Putamen (tissue), 1 donor: ENCODE measurements at places on chromosomes 3 and 15.

DNA sequence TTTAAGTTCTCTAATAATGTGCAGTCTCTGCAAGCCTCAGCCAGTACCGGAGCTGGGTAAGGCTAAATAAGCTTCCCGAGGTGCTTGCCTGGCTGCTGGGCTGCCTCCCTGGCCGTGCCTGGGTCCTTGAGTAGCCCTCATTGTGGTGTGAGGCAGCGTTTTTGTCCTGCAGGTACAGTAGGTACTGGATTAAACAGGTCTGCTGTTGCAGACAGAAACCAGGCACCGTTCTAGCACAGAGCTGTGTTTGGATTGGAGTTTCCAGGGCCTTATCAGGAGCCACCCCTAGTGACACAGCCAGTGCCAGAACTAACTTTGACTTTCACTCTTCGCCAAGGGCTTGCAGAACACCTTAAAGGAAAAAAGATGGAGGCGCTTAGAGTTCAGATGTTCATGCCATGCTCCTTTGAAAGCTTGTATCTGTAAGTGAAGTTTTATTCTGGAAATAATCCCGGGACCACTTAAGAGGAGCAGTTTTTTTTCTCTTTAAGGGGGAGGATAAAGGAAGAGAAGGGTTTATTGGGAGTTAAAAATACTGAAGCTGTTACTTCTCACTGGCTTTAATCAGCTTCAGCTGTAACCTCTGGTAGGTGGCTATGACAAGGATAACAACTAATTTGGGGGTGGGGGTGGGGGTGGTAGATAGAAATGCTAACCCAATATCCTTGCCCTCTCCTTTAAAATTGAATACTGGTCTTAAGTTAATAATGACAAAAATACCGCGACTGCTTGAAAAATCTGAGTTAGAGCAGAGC is 126.8 kb downstream of the MITF start:
- peak; percentile 73 for DNase-seq

DNA sequence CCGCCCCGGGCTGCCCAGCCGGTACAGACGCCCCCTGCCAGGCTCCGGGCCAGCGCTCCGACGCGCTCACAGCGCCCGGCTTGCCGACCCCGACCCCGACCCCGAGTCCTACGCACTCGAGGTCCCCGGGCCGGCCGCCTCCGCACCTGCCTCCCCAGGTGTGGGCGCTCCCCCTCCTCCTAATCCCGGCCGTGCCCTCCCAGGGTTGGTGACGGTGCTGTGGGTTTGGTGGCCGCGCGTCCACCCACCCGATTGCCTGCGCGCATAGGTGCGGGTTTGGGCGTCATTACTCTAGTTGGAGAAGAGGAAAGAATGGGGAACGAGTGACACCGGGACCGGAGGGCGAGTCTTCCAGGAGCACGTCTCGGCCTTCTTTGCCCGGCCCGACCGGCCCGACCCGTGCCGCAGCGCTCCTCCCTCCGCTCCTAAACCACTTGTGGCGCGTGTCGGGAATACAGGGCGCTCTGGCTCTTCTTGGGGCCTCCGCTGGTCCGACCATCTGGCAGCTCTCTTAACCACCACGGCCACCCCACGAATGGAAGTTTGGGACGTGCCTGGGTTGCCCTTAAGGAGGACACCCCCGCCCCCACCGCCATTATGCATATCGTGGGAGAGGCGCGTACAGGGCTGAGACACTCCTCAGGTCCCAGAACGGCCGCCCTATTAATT is 810 bp upstream of the THRB start:
- peak; percentile 34 for DNase-seq

DNA sequence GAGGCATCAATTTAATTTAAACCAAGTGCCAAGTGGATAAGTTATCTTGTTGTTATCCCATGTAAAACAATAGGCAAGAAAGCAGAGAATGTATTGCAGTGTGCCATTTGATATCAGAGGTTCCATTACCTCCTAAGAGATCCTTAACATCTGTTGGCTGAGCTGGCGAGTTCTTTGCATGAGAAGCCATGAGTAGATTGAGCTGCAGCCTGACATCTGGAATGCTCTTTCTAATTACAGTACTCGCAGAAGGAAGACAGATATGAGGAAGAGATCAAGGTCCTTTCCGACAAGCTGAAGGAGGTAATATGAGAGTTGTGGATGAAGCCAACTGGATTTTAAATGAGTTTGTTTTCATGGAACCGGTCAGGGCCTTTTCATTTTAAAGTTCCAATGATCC is 19.4 kb downstream of the TPM1 start:
- DNase-seq, result no peak

GRCh38 chr15:92801774-92802464 is 98.2 kb upstream of the CHD2 start:
- no peak for DNase-seq

GRCh38 chr3:45807133-45807532 is 10.8 kb upstream of the SLC6A20 start:
- DNase-seq, result no peak

- no peak for DNase-seq
Measured at GRCh38 chr3:129749692-129750091, 143.2 kb upstream of the PLXND1 start.

DNA sequence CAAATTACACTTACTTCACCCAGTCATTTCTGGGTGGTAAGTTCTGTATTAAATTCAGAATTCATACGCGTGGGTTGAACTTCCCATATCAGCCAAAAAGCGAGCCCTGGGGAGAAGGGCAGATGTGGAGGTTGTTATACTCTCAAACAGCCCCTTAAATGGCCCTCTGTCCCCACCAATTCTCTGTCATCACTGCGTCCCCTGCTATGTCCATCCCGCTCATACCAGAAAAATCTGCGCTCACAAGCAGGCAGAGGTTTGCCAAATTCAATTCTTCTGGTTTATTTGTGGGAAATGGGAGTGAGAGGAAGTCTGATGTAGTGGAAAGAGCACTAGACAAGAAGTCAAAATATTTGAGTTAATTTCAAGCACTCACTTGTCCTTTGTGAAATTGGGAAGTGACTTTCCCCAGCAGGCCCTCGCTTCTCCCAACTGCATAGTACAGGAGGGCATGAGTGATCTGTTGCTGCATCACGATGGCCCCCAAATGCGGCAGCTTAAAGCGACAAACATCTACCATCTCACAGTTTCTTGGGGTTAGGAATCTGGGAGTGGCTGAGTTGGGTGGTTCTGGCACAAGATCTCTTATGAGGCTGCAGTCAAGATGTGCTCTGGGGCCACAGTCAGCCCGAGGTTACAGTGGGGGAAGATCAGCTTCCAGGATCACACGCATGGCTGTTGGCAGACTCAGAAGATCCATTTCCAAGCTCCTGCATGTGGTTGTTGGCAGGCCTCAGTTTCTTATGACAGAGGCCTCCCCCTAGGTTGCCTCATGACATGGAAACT is 67.7 kb downstream of the CPN2 start:
- DNase-seq, result no peak

GRCh38 chr3:136283627-136284026 is 33.5 kb downstream of the PCCB start:
- DNase-seq, result no peak

GRCh38 chr3:136404056-136404455 is 153.9 kb downstream of the PCCB start:
- DNase-seq, result no peak

GRCh38 chr3:195899701-195900435 is 8.5 kb downstream of the TNK2 start:
- no peak for DNase-seq

- DNase-seq, result no peak
Measured at GRCh38 chr15:92719021-92719420, 63.4 kb upstream of the FAM174B start.

DNA sequence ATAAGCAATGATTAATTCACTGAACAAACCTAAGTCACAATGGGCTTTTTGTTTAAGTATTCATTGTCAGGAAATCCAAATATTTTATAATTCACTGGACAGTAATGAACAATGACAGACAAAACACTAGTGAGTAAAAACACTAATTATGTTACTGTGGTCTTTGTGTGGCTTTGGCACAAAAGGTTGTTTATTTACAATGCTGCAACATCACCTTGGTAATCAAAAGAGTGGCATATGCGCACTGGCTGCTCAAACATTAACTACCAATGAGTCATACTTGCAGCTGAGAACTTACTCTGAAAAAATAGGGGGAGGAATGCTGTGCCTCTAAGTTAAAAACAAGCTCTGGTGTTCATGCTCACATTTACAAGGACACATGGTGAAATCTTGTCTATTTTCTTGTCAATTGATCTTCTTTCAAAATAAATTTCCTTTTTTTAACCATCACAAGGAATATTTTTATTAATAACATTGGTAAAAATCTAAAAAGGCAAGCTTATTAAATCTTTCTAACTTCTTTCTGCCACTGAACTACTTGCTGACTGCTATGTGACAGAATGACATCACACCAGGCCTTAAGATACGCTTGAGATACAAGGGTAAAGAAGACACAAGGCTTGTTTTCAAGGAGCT is 85.2 kb upstream of the PPIB start:
- DNase-seq, result peak; percentile 41

DNA sequence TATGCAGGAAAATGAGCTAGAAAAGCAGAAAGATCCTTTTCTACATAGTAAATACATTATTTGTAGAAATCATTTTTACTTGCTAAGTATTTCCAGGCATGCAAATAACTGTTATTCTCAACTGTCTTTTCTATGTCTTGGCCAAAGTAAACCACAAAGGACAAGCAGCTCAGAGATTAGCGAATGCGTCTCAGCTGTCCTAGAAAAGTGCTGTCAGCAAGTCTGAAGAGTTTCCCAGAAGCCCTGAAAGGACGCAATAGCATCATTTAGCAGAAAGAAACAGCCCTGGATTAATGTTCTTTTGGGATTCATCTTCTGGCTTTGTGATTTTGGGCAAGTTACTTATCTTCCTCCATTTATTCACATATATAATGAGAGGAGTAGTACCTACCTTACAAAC is 100.3 kb downstream of the ZIC1 start:
- DNase-seq, result no peak

DNA sequence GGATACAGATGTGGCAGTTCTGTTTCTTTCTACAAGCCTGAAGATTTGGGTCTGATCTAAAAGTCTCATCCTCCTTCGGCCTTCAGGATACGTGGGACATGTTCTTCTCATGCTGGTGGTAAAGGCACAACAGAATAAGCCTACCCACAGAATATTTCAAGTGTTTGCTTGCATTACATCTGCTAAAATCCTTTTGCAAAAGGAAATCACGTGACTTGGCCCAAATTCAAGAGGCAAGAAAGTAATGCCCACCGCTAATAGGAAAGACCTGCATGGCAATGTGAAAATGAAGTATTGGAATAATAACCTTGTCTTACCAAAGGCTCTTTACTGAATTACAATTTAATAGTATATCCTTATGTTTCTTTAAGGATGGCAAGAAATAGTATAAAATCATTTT is 439.9 kb upstream of the TGFBR2 start:
- DNase-seq, result no peak

GRCh38 chr3:171351676-171352075 is 108.5 kb downstream of the TNIK start:
- DNase-seq, result no peak

- no peak for DNase-seq
Measured at GRCh38 chr3:39404943-39405686, 1.4 kb upstream of the RPSA start.

DNA sequence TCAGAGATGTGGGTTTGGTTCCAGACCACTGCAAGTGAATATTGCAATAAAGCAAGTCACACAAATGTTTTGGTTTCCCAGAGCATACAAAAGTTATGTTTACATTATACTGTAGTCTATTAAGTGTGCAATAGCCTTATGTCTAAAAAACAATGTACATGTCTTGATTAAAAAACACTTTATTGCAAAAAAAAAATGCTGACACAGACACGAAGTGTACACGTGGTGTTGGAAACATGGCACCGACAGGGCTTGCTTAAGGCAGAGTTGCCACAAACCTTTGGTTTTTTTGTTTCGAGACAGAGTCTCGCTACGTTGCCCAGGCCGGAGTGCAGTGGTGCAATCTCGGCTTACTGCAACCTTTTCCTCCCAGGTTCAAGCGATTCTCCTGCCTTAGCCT is 50.1 kb downstream of the RAB11A start:
- no peak for DNase-seq

- no peak for DNase-seq
Measured at GRCh38 chr15:95559875-95560394, 770.6 kb upstream of the NR2F2 start.

DNA sequence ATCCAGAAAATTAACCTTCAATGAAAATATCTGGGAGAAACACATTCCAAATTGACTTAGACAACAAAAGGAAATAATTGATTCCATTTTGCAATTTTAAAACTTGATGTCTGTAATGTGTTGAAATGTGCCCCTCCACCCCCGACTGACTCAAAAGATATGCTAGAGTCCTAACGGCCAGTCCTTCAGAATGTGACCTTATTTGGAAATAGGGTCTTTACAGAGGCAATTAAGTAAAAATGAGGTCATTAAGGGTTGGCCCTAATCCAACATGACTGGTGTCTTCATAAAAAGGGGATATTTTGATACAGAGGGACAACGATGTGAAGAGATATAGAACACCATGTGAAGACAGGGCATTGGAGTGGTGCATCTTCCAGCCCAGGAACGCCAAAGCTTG is 153.9 kb downstream of the PDZRN3 start:
- no peak for DNase-seq

DNA sequence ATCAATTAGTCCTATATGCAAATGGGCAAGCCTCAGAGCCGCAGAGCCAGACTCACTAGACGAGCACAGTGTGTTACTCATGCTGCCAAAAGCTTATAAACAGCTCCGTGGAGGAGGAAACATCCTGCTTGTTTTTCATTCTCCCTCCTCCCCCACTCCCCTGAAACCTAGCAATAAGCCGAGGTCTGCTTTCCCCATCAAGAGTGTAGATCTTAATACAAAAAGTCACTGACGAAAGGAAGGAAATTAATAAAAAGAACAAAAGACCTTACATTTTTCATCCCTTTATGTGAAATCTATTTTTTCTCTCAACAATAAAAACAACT is 88.5 kb downstream of the XXYLT1 start:
- no peak for DNase-seq

DNA sequence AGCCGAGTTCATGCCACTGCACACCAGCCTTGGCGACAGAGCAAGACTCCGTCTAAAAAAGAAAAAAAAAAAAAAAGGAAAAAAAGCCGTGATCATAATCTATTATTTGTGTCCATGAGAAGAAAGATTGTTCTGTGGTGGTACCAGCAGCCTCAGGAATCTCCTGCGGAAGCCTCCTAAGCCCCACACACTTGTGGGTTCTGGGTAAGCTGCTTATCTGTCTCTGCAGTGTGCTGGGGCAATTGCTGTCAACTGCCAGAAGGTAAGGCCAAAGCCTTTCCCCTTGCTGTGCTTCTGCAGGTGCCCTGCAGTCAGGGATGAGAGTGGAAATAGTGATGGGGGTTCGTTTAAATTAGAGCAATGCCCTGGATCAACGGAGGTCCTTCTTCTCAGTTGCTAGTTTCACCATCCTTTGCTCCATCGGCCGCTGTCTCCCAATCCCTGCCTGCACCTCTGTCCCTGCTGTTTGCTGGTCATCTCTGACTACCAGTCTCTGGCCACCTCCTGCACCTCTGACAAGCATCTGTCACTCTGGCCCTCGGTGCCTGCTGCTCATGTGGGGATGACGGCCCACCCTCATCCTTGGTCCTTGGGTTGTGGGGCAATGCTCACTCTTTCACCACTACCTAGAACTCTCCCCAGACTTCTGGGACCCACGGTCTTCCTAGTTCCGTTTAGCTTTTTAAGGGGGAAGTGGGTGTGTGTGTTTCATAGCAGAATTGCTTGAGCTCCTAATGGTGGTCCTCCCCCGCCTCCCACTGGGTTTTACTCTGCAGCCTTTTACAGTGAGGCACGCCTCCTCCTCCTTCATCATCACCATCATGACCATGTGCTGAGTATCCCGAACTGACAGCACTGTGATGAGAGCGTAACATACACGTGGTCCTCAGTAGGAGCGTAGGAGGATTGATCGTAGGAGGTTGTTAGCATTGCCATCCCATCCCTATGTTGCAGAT is 25.5 kb downstream of the CHRD start:
- peak; percentile 38 for DNase-seq

GRCh38 chr15:29677871-29678461 is 144.3 kb downstream of the TJP1 start:
- DNase-seq, result no peak
